ENCODE measurements at places on chromosomes 6 and 20. TPM values are rescaled to one million over a fixed set of nuclear protein-coding genes. Genes with fewer than 3 reads are reported as not detected.

The TRIM31 gene
- not detected for total RNA-seq

The SALL4 gene
- total RNA-seq, result under 0.01 TPM

The WFDC5 gene
- not detected for total RNA-seq

The TMC2 gene
- not detected for total RNA-seq

The ZC2HC1B gene
- not detected for total RNA-seq

The OPRL1 gene
- total RNA-seq, result 0.19 TPM

The OR2H1 gene
- not detected for total RNA-seq

The DEFB132 gene
- total RNA-seq, result not detected

The TMEM244 gene
- not detected for total RNA-seq

The HELZ2 gene
- 32.1 TPM for total RNA-seq

The OGFR gene
- 40.3 TPM for total RNA-seq

The CRISP2 gene
- not detected for total RNA-seq

The TBX18 gene
- total RNA-seq, result 37.5 TPM

The HTR1B gene
- under 0.01 TPM for total RNA-seq

The HFE gene
- total RNA-seq, result 13.0 TPM

The SLA2 gene
- total RNA-seq, result under 0.01 TPM

The CLVS2 gene
- not detected for total RNA-seq

The UBD gene
- total RNA-seq, result not detected

The HEY2 gene
- 0.28 TPM for total RNA-seq

The FAM209B gene
- total RNA-seq, result not detected
